NT2/D1 (cell line): ENCODE measurements at places on chromosomes 13 and 19.
A peak's percentile ranks its signal among the peaks of the same experiment; 100 is the strongest.

DNA sequence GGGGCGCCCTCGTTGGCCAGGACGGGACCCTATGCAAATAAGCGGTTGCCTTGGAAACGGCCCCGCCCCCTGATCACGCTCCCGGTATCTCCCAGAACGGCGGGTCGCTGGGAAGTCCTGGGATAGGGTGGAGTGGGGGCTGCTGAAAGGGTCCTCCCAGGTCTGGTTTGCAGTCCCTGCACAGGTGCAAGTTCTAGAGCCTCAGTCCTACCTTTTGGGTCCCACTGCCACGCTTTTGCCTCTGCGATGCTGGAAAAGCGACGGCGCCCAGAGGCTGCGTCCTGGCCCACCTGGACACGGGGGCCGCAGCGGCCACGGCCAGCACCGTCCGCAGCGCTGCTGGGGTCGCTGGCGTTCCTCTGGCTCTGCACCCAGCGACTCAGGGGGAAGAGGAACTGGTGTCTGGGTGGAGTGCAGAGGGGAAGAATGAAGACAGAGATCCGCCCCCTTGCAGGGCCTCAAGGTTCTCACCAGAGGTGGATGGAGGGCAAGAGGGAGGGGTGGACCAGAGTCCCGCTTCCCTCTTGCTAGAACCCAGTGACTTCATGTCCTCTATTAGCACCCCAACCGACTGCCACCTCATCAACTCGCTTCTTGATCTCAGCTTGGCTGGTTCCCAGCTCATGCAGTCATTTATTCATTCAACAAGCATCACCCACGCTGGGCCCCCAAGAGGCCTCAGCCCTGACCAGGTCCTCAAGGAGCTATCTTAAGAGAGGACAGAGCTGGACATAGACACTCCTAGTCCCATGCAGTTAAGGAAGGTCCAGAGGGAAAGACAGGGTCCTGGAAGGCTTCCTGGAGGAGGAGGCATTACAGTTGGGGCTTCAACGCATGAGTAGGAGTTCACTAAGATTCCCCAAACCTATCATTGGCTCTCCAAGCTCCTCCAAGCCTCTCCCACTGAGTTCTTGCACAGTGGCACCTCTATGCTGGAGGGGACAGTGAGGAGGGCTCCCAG is at the start of gene LRRC25:
Gene LRRC25, minus strand, starts transcription at position 381 of the 961 bp plus-strand sequence. CDS start 659 bp downstream, outside the sequence.
- DNase-seq = peak; percentile 23

- DNase-seq = no peak
Observed at GRCh38 chr19:2282062-2282861, at the start of gene PEAK3. Gene PEAK3, minus strand, starts transcription at chr19:2282175. Its CDS starts 1,244 bp downstream, at chr19:2280931.

DNA sequence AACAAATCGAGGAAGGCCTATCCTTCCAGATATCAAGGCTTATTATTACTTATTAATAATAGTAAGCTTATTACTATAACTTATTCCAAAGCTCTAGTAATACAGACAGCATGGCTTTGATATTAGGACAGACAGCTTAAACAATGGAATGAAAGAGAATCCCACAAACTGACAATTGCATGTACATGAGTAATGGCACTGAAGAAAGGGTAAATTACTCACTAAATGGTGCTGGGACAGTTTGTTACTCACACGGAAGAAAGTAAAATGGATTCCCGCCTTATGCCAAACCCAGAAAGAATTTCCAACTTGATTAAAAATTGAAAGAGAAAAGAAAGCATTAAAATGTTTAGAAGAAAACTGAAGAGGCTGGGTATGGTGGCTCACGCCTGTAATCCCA is 60.3 kb downstream of the MIPEP start:
- DNase-seq = no peak

GRCh38 chr13:98835156-98835555 is 82.7 kb upstream of the SLC15A1 start:
- no peak for DNase-seq
